ENCODE measurements at places on chromosomes 3 and 15.

- no peak for DNase-seq
Measured at GRCh38 chr3:85161544-85161943, 202.8 kb downstream of the CADM2 start.

DNA sequence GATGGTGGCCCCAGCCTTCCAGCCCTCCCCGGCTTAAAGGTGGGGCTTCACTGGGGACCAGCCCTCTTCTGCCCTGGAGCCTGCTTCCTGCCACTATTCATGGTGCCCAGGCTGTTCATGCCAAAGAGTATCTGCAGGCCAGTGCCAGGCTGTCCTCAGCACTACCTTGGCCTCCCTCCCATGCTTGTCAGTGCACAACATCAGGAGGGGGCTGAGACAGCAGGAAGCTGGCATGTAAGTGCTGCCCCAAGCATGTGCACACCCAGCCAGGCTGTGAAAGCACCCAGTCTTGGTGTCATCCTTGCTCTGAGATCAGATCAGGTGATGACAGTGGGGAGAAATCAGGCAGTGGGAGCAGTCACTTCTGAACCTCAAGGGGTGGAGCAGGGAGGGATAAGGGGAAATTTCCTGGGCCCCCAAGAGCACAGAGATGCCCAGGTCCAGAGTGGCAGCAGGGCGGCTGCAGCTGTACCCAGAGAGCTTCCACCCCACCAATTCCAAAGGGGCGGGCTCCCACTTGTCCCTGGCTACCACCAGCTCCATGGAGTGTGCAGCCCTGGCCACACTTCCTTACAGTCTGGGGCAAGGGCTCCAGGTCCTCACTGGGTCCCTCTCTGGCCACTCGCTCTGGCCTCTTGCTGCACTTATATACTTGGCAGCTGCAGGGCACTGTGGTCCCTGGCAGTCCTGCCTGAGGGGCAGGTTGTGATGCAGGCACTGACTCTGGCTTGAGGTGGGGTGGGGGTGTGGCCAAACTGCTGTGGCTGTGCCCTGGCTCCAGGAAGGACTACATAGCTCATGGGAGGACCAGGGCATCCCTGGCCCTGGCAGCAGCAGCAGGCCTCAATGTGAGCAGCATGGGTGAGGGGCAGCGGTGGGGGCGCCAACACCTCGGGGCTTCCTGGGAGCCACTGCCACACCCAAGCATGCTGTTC lies 91.4 kb upstream of the TNFSF10 start:
- DNase-seq: no peak

GRCh38 chr15:27889258-27889657 lies 209.9 kb downstream of the OCA2 start:
- no peak for DNase-seq

DNA sequence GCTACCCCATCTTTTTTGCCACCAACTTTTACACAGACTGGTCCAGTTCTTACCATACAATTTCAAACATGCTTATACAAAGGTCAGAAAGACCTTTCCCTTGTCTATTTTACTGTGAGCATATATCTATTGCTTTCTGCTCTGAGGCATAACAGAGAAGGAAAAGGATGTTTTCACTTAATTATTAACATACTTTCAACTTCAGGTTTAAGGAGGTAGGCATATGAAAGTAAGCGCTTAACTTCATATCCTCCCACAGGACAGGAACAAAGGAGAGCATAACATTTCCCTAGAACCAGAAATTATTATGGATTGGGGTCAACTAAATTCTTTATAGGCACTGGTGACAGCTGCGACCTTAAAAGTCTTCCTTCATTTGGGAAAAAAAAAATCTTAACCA lies 1.1 kb downstream of the MYEF2 start:
- DNase-seq: no peak

DNA sequence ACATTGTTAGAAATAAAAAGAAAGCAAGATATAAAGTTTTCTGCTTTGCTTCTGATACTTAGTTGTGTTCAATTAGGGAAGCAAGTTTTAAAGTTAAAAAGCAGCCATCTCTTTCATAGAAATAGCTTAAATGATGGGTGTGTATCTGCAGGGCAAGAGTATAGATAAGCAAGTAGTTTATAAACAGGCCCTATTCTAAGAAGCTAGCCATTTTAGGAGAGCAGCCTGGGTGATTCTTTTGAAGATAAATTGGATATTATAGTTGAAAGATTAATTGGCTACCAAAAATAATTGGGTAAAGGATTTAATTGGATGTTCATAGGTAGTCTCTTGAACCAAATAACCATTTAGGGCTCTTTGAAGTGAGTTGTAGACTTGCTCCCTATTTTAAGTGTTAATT lies 5.6 kb downstream of the EIF3J start:
- no peak for DNase-seq

- no peak for DNase-seq
Measured at GRCh38 chr3:49454458-49454857, 15.6 kb upstream of the DAG1 start.

DNA sequence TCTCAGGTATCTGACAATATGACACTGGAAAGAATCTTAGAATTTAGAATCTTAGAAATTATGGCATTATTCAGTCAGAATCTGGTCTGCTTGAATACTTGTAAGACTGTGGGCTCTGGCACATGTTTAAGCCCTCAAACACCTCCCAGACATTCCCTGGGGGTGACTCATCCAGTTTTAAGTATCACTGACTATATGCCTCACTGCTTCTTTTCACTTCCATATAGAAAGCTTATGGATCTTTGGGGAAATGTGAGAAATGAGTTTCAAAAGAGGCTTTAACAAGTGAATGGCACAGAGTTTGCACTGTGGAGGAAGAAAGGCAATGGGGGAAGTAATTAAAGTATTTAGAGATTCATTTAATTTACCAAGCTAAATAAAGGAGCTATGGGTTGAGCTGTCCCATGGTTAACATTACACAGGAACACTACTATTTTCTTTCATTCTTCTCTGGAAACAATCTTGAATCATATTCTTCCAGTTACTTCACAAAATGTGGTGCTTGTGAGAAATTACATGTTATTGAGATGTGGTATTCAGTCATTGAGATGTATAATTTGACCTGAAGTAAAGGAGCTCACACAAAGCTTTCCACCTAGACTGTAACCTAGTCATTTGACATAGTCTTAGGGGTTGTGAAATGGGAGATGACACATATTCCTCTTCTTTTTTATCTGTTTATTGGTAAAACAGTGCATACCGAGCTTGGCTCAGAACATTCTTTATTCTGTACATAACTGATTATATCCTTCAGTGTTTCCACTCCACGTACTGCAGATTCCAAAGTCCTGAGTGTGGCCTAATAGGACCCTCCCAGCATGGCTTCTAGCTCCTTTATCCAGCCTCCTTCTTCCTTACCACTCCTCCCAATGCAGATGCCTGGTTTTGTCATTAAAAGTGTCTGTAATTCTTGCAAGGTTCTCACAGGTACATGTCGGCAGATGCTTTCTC lies 544.6 kb upstream of the NECTIN3 start:
- no peak for DNase-seq

- DNase-seq: no peak
Measured at GRCh38 chr3:148513096-148513543, 184.6 kb upstream of the AGTR1 start.

- peak; percentile 87 for DNase-seq
Measured at GRCh38 chr3:49021813-49022687, at the start of gene NDUFAF3. Gene NDUFAF3, plus strand, starts transcription at chr3:49022121. Its CDS starts 24 bp downstream, at chr3:49022145.

GRCh38 chr15:89088605-89089315 lies 504 bp downstream of the ABHD2 start:
- DNase-seq: no peak

DNA sequence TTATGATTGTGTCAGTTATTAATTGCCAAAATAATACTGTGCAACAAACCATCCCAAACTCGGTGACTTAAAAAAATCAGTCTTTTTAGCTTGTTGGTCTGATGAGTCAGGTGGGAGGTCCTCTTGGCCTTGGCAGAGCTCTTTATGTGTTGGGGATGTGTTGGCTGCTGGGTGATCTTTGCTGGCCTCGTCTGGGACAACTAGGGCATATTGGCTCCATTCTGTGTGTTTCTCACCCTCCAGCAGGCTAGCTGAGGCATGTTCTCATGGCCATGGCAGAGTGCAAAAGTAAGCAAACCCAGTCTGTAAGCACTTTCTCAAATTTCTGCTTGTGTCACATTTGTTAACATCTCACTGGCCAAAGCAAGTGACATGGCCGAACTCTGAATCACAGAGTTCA lies 251.6 kb downstream of the RPLP1 start:
- DNase-seq: no peak

GRCh38 chr3:138186221-138186620 lies 880 bp upstream of the ARMC8 start:
- DNase-seq: no peak

- peak; percentile 15 for DNase-seq
Measured at GRCh38 chr3:188358787-188359493, 205.0 kb downstream of the LPP start.
